ENCODE measurements at places on chromosomes 7 and 10.
A peak's percentile ranks its signal among the peaks of the same experiment; 100 is the strongest.

- no peak for DNase-seq
Measured at GRCh38 chr7:86748843-86749719, 105.4 kb downstream of the GRM3 start.

DNA sequence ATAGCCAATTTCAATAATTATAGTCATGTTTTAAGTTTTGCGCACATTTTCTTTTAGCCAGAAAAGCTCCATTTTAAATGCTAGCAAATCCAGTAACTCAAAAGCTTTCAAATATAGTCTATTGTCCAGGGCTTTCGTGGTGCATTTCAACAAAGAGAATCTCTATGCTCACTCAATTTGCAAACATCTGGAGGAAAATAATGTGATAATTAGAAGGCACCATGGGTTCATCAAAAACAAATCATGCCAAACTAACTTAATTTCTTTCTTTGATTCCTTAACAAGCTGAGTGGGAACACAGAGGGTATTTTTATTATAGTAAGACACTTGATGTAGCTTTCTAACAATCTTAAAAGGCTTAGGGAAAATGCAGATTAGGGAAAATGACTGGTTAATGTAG, 179.8 kb downstream of the NXPH1 start:
- no peak for DNase-seq

DNA sequence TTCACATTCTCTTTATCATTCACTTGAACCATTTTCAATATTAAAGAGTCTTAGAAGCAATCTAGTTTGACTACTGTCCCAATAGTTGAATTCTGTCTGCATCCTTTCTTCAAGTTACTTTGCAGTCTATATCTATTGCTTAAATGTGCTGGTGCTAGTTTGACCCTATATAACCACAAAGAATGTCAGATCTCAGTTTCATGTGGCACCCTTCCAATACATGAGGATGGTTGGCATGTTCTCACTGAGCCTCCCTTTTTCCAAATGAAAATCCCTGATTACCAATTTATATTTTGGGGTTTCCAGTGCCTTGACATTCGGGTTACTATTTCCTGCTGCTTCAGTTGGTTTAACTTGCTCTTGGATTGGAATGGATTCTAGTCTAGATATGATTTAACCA, 292.7 kb downstream of the EXOC4 start:
- no peak for DNase-seq

- DNase-seq: no peak
Measured at GRCh38 chr10:88828310-88828709, 23.3 kb downstream of the ANKRD22 start.

GRCh38 chr7:139075031-139075652, 34.4 kb downstream of the ZC3HAV1 start:
- DNase-seq: peak; percentile 87

- no peak for DNase-seq
Measured at GRCh38 chr10:132746801-132747625, 38.9 kb downstream of the NKX6-2 start.

DNA sequence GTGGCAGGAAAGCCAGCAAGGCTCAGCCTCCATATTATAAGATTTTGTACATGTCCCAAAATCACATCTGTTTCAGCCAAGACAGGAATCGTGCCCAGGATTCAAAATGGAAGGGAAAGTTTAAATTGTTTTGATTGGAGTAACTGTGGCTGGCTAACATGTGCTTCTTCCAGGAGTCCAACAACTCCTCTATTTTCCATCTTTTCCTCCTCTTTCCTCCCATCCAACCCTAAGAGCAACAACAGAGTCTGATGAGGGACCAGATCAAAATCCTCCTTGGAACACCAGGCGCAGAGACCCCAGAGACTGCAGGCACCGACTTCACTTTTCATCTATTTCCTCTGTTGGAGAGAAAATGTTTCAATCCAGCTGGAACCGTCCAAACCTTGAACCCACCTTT, 36.0 kb upstream of the SVIL start:
- DNase-seq: no peak

- DNase-seq: no peak
Measured at GRCh38 chr10:117860823-117861222, 185.9 kb downstream of the RAB11FIP2 start.

GRCh38 chr10:119026301-119027110, 3.0 kb upstream of the NANOS1 start:
- no peak for DNase-seq

GRCh38 chr10:81909453-81909852, 34.5 kb downstream of the NRG3 start:
- no peak for DNase-seq

DNA sequence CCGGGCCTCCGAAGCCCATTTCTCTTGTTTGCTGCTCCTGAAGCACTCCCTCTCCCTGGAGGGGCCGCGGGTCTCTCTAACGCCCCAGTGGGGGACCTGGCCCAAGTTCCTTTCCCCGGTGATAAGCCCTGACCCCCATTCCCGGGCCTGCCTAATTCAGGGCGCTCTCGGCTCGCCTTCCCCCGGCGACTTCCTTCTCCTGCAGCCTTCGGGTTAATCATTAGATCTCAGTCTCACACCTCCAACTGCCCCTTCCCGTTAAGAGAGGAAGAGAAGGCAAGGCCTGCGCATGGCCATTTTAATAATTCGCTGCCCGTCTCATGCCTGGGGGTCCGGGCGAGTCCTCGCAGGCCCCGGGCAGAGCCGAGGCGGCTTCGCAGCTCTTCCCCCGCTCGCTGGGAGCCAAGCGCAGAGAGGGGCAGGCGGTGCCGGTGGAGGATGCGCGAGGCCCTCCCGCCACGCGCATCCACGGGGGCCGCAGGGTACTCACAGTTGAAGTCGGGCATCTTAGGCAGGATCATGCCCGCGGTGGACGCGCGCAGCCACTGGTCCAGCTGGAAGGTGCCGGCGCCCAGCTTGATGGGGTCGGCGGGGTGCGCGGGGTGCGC, 1.2 kb downstream of the MNX1 start:
- no peak for DNase-seq

DNA sequence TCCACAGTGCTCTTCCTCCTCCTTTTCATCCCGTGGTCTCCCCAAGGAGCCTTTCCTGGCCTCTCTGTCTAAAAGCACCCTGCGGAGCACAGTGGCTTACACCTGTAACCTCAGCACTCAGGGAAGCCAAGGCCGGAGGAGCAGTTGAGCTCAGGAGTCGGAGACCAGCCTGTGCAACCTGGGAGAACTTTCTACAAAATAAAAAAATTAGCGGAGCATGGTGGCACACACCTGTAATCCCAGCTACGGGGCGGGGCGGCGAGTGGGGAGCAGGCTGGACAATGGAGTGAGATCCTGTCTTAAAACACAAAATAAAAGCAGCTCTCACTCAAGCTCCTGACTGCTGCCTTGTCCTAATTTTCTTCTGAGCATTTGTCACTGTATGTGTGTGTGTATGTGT, 1.4 kb upstream of the COBL start:
- no peak for DNase-seq

GRCh38 chr7:23184709-23185359, 3.0 kb downstream of the NUP42 start:
- peak; percentile 13 for DNase-seq

DNA sequence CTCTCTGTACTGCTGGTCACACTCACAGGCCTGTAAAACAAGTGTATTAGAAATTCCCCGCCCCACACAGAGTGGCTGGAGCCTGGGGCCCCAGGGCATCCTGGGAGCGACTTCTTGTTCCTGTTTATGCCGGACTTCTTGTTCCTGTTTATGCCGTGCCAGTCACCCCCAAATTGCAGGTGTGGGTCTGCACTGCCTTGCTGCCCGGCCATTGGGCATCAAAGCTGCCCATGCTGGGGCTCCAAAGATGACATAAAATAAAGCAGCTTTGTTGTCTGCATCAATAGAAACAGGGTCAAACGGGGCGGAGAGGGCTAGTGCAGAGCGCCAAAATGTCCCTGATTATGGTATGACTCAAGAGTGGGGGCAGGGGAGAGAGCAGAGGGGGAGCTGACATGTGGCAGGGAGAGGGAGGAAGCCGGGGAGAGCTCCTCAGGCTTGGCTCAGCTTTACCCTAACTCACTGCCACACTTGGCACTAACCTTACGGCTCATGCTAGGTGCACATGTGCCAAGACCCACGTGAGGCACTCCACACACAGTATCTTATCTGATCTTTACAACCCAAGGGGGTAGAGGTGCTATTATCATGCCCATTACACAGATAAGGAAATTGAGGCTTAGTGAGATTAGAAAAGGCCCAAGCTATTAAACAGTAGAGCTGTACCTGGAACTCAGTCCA, 98.4 kb downstream of the PIP4K2A start:
- DNase-seq: peak; percentile 81

GRCh38 chr10:69093933-69094332, 6.0 kb downstream of the SRGN start:
- no peak for DNase-seq

DNA sequence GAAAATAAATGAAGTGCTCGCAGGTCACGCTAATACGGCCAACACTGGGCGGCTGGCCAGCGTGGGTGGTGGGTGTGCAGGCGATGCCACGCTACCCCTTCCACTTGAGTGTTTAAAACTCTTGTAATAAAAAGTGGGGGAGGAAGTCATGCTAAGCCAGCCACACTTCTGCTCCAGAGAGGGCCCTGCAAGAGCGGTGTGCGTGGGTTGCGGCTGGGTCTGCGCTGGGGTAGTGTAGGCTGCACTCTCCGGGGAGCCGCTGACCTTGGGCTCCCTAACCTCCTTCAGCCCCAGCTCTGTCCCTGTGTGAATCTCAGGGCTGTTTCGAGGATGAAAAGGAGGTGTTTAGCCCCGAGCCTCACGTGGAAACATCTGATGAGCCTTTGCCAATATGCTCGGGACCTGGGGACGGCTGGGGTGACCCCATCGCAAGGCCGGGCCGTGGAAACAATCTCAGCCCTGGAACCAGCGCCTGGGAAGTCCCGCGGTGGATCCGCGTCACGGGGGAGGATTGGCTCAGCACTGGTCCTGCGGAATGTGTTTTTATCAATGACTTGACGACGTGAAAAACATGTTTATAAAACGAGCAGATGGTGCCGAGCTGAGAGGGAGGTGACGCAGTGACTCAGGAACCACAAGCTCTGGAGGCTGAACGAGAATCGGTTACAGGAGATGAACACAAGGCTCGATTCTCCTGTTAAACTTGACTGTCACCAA, 278.5 kb downstream of the DNAJB6 start:
- no peak for DNase-seq

DNA sequence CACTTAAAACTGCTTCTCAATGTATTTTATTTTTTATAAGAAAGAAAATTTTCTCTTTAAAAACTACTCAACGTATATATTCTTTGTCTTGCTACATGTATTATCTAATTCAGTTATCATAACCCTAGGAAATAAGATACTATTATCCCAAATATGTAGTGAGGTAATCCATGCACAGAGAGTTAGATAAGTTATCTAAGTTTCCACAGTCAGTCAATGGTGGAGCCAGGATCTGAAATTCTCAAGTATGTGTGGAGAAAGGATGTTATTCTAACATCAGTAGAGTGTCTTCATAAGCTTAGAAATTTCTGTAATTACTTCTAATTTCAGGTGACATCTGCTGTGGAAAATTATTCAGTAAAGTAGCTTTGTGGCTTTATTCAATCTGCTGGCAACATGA, 239.9 kb downstream of the CSTF2T start:
- DNase-seq: no peak

DNA sequence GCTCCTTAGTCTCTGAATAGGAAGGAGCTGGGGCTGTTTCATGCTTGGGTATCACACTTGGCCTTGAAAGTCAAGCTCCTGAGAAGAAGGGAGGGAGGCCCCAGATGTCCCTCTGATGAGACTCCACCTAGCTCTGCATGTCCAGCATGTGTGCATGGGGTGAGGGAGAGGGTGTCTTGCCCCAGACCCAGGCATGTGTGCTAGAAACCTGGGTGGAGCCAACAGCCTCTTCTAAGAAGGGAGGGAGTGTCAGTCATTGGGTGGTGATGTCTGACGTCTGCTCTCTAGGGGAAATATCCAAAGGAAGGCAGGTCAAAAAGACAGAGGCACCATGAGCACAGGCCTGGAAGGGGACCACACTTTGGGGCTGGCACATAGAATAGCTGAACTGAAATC, 159.0 kb downstream of the CDH23 start:
- DNase-seq: no peak

- no peak for DNase-seq
Measured at GRCh38 chr10:33326933-33327332, 7.5 kb downstream of the NRP1 start.

DNA sequence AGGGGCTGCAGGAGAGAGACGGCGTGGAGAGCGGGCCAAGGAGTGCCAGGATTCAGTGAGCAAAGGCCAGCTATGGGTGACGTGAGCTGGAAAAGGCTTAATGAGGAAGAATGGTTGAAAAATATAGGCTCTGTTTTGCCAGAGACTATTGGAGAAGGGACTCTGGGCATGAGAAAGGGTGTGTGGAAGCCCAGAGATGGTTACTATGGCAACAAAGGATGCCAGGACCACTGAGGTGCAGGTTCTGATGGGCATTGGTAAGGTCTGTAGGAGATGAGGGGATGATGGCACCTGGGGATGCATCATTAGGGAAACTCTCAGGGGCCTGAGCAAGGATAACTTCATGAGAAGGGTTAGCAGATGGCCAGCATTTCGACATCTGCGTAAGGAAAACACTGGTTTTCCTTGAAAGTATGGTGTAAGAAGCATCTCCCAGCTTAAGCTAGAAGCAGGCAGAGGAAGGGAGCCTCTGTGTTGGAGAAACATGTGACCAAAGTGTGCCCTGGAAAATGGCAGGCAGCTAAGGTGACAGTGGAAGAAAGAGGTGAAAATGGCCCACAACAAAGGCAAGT, 21.6 kb upstream of the FAM180A start:
- DNase-seq: no peak

- no peak for DNase-seq
Measured at GRCh38 chr7:142409471-142409870, 151.6 kb upstream of the PRSS58 start.

GRCh38 chr7:151176401-151176800, 8.9 kb upstream of the GBX1 start:
- no peak for DNase-seq

- DNase-seq: no peak
Measured at GRCh38 chr7:148172920-148173319, 417.6 kb upstream of the C7orf33 start.

DNA sequence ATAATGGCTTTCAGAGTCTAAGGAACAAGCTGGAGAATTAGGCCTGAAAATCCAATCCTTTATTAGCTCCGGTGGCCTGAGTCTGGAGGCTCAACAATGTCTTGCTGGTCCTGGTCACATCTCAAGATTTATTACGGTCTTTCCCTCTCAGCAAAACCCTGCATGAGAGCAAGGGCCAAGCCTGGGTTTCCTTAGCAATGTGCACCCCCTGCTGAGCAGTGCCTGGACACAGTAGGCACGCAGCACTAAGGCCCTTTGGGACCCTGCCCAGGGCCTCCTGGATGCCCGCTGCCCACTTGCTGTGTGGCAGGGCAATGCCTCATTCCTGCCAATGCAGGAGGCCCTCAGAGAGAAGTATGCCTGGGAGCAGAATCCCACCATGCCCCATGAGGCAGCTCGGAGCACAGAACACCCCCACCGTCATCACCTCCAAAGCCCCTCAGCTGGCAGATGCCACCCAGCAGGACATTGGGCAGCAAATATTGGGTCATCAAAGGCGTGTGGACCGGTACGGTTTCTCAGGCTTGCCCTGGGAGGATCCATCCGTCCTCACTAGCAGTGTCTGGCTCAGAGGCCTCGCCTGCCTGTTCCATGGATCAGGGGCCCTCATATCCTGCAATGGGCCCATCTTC, 156.4 kb downstream of the OAT start:
- no peak for DNase-seq

Data from CD4-positive, alpha-beta T cell treated with Interleukin-2 at 100 ng/mL for 4 hours (primary cell).